Mesenteric fat pad (tissue), 1 donor: ENCODE measurements at places on chromosomes 7 and 10.
A peak's percentile ranks its signal among the peaks of the same experiment; 100 is the strongest.

DNA sequence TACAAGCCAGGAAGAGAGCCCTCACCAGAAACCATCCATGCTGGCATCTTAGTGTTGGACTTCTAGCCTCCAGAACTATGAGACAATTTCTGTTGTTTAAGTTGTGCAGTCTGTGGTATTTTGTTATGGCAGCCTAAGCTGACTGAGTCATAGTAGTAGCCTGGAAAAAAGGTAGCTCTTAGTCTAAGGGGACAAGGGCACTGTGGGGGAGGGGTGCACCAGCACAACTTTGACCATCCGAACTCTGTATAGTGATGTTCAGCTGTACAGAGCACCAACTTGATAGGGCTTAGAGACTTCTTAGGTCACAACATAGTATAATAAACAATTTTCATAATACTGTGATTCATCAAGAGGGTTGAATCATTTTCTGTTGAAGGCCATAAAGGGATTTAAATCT is 14.3 kb downstream of the EIF4EBP2 start:
- DNase-seq = no peak

DNA sequence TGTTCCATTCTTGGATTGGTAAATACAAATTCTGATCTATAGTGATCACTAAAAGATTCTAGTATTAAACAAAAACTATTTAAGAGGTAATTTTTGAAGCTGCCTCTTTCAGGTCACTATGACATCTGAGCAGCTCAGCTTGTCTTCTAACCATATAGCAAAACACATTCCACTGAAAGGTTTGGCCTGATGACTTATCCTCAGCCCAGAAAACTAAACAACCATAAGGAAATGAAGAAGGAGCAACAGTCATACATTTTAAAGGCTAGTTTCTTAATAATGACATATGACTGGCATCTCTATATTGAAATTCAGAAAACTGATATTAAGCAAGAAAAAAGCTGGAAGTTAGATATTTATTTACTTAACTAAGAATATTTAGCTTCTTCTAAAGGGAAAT is 24.6 kb downstream of the NT5C2 start:
- DNase-seq = no peak

- no peak for DNase-seq
These were observed 100.9 kb downstream of the PDGFA start for GRCh38 chr7:418636-419280.

GRCh38 chr10:51007781-51008180 is 66.5 kb upstream of the PRKG1 start:
- DNase-seq = no peak

- DNase-seq = no peak
These were observed 285.8 kb downstream of the CAMK1D start for GRCh38 chr10:12635127-12635541.

- no peak for DNase-seq
These were observed 67.8 kb downstream of the GSAP start for GRCh38 chr7:77348371-77348813.

DNA sequence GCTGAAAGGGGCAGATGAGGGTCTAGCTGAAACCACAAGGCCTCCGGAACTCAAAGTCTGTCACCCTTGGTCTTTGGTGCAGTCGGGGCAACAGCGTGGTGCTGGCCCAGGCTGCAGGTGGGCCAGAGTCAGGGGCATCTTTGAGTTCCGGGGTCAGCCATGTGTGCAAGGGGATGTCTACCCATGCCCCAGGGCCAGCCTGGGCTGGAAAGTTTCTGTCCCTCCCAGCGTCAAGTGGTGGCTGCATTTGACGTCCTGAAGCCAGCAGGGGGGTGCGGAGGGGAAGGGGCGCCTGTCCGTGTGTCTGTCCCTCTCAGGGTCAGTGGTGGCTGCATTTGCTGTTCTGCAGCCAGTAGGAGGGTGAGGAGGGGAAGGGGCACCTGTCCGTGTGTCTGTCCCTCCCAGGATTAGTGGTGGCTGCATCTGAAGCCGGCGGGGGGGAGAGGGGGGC is 638 bp downstream of the BRAT1 start:
- no peak for DNase-seq

GRCh38 chr10:101566333-101567164 is 21.5 kb downstream of the POLL start:
- DNase-seq = peak; percentile 87

- no peak for DNase-seq
These were observed 112.6 kb upstream of the PPIF start for GRCh38 chr10:79234391-79235315.

DNA sequence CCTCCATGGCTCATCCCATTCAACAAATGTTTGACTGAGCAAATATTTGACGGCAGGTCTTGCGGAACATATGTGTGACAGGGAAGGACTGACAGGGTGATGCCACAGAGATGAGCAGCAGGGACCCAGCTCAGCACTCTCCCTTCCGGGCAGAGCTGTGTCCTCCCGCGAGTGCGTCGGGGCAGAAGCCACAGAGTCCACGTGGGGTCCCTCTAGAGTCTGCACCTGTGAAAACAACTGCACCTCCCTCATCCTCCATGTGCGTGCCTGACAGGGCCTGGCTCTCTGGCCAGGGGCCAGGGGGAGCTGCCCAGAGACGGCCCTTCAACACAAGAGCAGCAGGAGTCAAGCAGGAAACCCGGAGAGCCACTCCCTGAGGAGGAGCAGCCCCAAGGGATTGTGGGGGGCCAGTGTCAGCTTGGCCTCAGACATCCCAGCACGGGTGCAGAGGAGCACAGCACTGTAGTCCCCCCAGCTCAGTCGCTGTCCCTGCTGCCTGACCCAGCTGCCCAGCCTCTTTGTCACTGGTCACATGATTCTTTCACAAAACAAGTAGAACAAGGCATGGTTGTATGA is 83.6 kb upstream of the TMEM72 start:
- DNase-seq = no peak

- DNase-seq = no peak
These were observed 918.1 kb upstream of the MBL2 start for GRCh38 chr10:53690524-53691240.

- DNase-seq = no peak
These were observed 18.8 kb downstream of the CAMK2B start for GRCh38 chr7:44306606-44307005.

DNA sequence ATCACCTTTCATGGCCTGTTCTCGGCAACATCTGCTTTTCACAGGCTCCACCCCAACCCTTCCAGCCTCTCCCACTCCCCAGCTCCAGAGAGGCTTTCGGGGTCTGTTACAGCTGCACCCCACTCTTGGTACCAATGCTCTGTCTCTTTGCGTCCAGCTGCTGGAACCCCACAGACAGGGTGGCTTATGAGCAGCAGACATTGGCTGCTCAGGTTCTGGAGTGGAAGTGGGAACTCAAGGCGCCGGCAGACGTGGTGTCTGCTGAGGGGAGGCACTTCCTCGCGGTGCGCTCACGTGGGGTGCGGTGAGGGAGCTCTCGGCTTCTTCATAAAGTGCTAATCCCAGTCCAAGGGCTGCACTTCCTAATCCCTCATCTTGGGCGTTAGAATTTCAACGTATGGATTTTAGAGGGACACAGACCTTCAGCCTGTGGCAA is 185.7 kb downstream of the ELFN1 start:
- peak; percentile 76 for DNase-seq

DNA sequence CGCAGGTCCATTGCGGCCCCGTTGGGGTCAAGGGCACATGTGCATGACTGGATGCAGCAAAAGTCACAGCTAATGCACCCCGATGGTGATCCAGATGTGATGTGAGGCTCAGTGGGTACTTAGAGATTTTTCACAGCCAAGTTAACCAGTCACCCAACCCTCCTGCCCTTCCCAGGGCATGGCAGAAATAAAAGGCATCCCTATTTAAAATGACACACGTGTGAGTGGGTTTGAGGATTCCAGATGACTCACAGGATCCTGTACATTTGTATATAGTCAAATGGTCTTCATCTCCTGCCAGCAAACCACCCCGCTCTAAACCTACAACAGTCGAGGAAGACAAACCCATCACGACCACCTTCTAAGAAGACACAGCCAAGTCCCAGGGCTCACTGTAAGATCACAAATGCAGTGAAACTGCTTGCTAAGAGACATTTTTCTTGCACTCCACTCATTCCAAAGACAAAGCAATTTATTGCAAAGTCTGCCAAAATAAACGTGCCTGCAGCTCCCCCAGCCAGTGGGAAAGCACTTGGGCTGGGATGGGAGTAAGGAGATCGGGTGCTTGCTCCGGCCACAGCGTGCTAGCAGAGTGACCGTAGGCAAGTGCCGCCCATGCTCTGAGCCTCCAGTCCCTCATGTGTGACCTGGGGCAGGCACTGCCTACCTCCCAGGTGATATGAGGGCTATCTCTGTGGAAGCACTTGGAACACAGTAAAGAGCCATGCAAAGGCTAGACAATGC is 86.6 kb upstream of the MACROH2A2 start:
- no peak for DNase-seq

DNA sequence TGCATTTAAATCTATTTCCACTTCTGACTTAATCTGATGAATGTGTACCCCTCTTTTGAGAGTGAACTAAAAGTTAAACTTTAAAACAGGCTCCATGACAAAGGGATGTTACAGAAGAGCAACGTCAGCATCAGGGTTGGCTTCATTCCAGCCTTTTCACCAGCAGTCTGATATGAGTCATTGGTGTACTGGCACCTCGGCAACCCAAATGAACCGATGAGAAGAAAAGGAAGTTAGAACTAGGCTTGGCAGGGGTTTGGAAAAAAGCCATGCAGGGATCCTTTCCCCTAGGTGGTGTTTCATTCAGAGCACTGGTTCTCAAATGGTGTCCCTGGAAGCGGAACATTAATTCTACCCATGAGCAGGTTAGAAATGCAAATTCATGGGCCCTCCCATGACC is 53.6 kb downstream of the SEC61G start:
- no peak for DNase-seq

DNA sequence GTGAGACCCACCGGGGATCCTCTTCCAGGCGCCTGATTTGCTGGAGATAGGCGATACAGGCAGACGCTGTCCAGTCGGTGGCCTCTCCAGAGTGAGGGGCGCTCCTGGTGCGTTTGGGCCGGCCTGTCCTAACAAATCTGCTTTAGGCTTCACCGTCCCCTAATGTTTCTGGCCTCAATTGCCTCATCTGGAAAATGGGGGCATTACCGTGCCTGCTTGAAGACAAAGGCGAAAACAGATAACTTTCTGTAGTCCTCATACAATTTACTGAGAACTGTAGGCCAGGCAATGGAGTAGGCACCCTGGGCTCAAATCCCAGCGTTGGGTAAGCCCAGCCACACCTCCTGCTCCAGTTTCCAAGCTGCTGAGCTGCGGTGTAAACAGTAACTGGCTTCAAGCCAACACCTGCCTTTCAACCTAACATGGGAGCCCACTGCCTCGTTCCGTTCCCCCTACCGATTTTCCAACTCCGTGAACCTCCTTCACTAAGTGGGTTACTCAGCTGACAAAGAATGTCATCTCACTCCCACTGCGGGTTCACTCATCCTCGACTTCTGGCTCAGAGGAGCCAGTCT is 589 bp upstream of the ZFAND4 start:
- DNase-seq = no peak

- DNase-seq = no peak
These were observed 79.4 kb downstream of the VWC2 start for GRCh38 chr7:49852619-49853462.

- DNase-seq = no peak
These were observed 120.9 kb downstream of the SEMA3D start for GRCh38 chr7:85065888-85066485.

DNA sequence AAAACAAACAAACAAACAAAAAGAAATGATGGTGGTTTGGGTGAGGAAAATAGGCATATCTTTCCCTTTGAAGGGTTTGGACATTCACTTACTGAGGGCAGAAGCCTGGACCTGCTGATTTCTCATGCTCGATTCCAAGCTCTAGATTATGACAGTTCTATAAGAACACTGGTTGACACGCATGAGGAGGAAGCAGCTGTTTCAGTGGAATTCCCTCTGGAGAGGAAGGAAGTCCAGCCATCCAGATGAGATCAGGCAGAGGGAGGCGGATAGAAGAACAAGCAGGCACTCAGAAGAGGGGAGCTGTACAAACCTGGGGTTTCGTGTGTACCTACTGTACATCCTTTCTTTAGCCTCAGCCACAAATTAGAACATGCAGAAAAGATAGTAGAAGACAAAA is 691.9 kb downstream of the INHBA start:
- no peak for DNase-seq

DNA sequence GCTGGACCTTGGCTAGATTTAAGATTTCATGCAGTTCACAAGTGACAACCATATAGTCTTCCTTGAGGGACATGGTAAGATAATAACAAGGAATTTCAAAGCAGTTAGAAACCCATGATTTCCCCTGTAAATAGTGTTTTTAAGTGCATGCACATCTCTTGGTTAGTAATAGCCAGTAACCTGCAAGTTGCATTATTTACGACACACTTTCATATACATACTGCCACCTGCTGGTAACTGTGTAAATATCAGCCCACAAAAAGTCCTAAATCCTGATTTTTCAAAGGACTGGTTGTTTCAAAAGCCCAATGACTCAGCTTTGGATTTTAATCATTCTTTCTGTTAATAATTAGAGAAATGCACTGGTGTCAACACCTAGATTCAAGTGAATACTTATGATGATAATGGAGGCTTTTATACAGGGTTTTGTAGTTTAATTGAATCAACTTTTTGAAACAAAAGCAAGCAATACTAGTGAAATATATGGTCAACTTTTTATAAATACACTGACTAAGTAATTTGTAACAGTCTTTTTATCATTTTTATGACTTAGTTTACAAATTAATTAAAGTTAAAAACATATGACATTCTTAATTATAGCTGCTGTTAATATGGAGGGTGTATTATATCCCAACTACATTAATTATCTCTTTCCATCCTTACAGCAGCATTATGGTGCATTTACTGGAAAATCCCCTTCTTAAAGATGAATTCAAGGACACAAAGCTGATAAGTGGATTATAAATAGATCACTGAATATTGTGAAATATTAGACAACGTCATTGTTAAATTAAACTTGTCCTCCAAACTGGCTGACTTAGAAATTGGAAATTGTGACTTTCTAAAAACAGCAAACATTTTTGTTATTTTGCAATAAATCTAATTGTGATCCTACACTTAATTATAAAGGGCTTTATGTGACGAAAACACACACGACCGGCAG is 367.7 kb upstream of the SEMA3D start:
- DNase-seq = no peak

DNA sequence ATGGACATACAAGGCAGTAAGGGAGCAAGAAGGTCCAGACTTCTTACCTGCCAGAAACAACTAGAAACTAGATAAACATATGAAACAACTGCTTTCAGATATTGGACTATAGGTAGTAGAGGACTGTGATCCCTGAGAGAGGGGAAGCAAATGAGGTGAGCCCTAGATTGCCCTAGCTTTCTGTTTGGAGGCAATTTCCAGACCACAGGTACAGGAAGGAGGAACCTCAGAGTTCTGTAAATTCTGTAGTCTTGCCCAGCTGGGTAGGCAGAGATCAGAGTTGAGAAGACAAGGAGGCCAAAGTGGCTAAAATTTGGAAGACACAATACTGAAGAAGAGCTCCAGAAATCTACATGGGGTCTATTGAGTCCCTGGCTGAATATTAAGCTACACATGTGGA is 21.0 kb downstream of the CDK6 start:
- no peak for DNase-seq
